ENCODE measurements at places on chromosomes 6 and 20.
A peak's percentile ranks its signal among the peaks of the same experiment; 100 is the strongest.

DNA sequence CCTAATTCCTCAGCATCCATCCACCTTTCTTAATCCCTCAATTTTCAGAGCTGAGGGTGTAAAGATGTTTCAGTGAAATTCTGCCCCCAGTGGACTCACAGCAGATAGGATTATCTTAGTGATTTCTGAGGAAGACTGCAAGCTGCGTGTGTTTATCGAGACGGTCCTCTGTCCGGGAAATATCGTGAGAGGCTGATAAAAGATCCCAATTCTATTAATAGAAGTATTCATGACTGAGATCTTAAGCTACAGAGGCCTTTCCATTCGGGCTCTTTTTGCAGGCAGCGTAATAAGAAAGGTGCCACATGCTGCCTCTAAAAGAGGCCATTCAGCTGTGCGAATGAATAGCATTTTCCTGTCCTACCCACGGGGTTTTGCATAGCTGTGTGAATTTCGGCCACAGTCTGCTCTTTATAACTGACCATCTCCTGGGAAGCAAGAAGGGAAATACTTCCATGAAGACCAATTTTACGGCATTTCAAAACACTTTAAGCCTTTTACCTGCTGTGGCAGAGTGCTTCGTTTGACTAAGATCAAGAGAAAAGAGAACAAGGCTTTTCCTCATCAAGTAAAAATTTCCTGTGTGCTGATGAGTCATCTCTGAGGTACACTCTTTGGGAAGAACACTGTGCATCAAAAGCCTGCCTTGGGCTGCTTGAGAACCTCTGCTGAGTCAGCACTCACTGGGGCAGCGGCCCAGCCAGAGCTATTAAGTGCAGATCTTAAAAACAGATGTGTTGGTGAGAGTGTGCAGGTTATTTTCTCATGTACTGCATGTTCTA is 208.8 kb downstream of the ARHGAP18 start:
- no peak for DNase-seq

DNA sequence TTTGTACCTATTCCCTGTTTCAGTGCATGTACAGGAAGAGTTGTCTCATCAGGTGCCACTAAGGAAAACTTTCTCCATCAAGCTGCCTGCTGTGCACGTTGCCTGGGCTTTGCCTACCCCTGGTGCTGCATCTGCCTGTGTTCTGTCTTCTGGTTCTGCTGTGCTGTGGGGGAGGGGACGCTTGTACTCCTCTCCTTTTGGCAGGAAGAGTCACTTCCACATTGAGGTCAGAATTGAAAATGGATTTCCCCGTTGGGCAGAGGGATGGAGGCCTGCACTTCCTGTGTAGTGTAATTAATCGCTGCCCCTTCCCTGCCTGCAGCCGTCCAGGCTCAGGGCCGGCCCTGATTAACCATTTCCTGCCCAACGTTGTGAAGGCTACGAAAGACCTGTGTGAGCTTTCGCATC is 153.3 kb downstream of the SCML4 start:
- peak; percentile 83 for DNase-seq

- no peak for DNase-seq
Measured at GRCh38 chr6:147752689-147753403, 244.4 kb downstream of the SAMD5 start.

DNA sequence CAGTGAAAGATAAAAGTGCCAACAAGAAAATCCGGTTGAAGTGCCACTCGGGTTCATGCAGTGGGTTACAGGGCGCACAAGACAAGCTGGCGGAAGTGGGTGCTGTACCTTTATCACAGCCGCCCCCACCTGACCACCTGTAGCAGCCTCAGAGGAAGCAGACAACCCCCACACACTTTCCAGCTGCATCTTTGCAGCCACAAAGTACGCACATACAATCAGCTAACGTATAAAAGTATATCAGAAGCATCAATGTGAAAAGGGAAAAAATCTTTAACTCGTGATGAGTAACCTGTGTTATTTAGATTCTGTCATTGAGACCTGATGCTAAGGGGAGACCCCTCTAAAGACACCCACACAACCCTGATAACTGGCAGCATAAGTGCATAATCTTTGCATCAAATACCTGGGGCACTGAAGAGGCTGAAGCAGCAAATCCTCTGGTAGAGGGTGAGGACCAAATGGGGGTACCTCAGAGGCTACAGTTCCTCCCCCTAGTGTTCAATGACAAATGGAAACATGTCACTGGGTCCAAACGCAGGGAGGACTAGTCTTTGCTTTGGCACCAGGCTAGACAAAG is 22.1 kb downstream of the BACH2 start:
- DNase-seq: peak; percentile 94

GRCh38 chr20:24425523-24426135 is 43.8 kb upstream of the SYNDIG1 start:
- DNase-seq: no peak

DNA sequence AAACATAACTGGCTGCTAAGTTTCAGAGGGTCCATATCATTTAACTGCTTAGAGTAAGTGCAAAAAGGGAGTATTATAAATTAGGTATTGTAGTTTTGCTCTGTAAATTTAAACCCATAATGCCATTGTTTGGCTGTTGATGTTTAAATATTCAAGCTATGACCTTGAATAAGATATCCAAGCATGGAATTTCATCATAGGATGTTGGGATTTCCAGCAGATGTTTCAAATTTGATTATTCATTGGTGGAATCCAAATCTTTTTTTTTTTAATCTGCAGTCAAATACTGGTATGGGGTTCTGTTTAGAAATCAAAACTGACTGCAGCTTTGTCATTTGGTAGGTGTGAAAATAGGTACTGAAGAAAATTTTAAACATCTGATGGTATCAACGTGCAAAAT is 161.0 kb downstream of the KHDC1L start:
- DNase-seq: no peak

- no peak for DNase-seq
Measured at GRCh38 chr6:53809691-53810090, 14.9 kb downstream of the LRRC1 start.

Measured in B cell (primary cell).